Globus pallidus (tissue), 1 donor: ENCODE measurements at places on chromosomes 5 and 9.

DNA sequence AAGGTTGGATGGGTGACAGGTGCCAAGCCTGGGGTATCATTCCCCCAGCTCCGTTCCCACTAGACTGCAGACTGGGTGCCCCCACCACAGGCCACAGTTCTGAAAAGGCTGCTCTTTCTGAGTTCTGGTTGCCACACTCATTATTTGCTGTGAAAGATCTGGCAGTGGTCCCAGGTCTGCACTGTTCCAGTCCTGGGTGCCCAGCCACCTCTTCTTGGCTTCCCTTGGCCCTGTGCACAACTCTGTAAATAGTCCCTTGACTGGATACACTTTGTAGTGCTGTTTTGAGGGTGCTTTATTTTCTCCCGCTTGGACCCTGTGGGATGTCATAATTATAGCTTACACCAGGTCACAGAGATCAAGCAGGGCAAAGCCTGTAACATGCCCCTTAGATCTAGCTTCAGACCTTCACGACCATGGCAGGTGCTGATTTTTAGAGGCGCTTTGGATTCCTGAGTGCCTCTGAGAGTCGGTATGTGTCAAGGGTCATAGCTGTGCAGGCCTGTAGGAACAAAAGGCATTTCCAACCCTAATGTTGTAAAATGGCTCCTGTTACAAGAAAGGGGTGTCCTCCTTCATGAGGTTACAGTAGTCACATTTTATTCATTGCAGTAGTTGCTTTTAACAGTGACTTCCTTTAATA, 344.9 kb downstream of the ICE1 start:
- DNase-seq = no peak

DNA sequence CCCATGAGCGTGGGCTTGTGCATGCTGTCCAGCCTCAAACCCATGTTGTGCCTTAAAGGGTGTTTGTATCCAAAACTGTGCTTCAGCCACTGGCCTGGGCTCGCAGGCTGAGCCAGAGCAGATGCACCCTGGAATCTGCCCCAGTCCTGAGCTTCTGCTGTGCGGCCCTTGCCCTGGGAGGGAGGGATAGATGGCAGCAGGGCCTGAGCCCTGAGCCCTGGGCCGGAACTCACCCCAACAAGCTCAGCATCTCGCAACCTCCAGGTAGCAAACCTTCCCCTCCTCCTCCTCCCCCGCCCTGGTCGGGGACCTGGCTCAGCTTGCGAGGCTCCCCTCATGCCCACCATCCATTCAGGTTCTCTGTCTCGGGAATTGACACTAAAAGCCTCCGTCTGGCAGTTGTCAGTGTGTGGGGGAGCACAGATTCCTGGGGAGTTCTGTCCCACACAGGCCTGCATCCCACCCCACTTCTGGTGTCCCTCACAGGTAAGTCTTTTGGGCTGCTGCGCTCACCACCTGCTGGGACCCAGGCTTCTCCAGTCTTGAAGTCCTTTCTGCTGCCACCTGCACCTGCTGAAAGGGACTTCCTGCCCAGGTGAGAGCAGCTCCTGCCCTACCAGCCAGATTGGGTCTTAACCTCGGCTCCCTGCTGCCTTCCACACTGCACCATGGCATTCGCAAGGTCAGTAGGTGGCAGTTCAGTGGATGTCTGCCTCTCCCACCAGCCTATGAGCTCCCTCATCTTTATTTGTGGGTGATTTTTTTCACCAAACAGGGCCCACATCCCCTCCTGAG, 55.2 kb upstream of the OLFM1 start:
- DNase-seq = no peak

GRCh38 chr9:87603854-87604490, 106.3 kb downstream of the DAPK1 start:
- DNase-seq = no peak

- no peak for DNase-seq
These were observed 11.8 kb downstream of the RAB24 start for GRCh38 chr5:177291735-177292134.

- DNase-seq = no peak
These were observed 412.1 kb upstream of the CDH10 start for GRCh38 chr5:25056836-25057235.

DNA sequence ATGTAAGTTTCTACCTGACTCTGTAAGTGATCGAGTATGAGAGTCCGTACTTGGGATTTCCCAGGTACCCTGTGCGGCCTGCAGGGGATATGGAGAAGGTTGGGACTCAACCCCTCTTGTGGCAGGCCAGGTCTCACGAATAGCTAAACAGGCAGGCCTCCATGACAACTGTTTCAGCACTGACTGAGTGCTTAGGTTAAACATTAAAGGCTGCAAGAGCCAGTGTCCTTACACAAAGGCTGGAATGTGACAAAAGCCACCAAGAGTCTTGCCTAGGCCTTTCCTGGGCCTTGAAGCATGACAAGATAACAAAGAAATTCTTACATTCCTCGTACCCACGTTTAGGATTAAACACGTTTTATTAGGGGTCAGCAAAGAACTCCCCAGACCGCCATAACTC, 58.6 kb downstream of the THBS4 start:
- no peak for DNase-seq

GRCh38 chr5:175195698-175196656, 248.0 kb downstream of the DRD1 start:
- DNase-seq = no peak

DNA sequence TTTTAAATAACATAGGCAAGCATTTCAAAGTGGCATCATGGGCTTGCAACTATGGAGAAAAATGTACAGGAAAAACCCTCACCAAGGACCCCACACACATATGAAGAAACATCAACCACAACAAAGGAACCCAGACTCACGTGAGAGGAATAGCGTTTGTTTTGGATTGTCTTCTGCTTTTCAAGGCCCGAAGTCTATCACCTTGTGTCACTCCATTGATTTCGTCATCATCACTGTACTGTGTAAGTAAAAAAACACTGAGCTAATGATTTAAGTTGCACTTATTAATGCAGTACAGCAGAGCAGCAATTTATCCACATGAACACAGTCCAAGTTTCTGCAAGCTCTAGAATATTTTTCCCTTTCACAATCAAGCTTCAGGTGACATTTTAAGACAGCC, 72.4 kb downstream of the HABP4 start:
- no peak for DNase-seq

- DNase-seq = no peak
These were observed 5.7 kb downstream of the PCDHB4 start for GRCh38 chr5:141127305-141127704.
